Activated CD4-positive, CD25-positive, alpha-beta regulatory T cell treated with anti-CD3 and anti-CD28 coated beads, Interleukin-2, amount 50 U/mL, for 16 hours (primary cell): ENCODE measurements at places on chromosomes 2 and 18.
A peak's percentile ranks its signal among the peaks of the same experiment; 100 is the strongest.

DNA sequence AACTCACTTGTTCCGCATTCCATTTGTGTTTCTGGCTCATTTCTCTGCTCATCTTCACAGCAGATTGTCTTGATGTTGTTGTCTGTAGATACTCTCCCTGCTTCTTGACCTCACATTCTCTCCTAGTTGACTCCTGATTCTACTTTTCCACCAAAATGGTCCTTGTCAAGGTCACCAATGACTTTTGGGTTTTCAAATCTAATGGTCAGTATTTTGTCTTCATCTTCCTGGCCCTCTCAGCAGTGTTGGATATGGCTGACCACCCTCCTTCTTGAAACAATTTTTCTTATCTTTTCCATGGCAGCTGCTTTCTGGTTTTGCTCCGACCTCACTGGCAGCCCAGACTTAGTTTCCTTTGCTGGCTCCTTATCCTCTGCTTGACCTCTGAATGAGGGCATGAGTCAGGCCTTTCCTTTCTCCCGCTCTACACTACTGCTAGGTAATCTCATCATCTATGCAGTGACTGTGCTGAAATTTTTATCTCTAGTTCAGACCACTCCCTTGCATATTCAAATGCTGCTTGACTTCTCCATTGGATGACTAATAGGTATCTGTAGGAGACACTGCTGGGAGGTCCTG lies 386.6 kb upstream of the SPRED2 start:
- DNase-seq, result no peak

- no peak for DNase-seq
These were observed 286.0 kb downstream of the TRIB2 start for GRCh38 chr2:13002536-13003331.

DNA sequence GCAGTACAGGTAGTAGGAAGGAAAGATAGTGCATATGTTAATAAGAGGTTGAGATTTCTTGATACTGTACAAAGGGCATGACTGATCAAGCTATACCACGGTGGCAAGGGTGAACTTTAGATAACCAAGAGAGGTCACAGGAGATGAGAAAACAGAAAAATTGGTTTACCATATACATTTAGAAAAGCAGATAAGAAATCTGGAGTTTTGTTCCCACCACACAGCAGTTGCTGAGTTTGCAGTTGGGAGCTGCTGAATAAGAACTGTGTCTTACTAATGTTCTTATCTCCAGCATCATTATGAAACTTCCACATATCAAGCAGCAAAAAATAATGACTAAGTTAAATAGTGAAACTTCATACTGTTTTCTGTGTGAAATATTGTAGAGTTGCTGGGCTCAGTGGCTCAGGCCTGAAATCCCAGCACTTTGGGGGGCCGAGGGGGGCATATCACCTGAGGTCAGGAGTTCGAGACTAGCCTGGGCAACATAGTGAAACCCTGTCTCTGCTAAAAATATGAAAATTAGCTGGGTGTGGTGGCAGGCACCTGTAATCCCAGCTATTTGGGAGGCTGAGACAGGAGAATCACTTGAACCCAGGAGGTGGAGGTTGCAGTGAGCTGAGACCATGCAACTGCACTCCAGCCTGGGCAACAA lies 12.0 kb upstream of the IMPACT start:
- no peak for DNase-seq

GRCh38 chr18:62716619-62717168 lies 1.4 kb downstream of the PHLPP1 start:
- DNase-seq, result no peak

DNA sequence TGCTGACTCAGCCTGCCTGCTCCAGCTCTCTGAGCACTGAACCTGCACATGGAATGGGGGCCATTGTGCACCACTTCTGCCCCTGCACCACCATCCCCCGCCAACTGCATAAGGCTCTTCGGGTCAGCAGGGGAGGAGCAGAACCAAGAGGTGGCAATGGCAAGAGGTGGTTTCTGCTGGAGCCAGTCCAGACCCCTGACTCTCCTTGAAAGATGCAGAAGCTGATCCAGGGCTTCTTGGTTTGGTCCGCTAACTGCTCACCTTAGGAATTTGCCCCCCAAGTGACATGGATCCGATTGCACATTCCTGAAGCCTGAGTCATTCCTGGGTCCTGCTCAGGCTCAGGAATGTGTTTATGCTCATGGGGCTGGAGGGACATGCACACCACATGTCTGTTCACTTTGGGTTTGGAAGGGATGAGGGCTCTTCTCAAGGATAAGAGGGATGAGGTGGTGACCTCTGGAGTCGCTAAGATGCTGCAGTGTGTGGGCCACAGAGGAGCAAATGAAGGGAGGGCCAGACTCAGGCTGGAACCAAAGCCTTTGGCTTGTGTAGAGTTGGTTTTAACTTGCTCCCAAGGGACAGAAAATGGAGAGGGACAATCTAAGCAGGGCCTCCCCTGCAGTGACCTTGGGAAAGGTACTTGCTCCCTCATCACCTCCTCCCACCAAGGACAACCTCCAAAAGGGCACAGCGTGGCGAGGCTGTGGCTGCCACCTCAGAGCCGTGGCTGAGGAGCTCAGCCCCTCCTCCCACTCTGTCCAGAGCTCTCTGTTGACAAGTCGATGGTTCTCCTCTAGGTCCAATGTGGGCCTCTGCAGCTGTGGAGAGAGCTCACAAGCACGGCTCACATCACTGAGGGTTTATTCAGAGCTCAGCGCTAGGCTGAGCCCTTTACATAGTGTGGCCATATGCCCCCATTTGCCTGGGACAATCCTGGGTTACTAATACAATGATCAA lies 66.2 kb downstream of the HS1BP3 start:
- no peak for DNase-seq

DNA sequence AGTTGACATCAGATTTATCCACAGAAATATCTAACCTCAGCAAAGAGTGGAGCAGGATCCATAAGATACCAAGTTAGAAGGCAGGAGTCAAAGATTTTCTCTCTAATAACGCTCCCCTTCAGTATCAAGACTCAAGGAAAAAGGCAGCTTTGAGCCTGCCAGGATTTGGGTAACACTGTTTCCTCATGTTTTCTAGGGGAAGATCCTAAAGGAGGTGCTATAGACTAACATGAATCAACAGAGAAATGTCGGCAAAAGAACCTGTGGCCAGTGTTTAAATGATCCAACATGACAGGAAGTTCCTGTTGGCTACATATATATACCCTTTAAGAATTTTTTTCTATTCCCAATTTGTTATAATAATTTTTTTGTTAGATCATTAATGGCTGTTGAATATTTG lies 402.3 kb downstream of the TGIF1 start:
- no peak for DNase-seq

GRCh38 chr2:109523121-109523520 lies 90.6 kb downstream of the SEPTIN10 start:
- DNase-seq, result no peak

DNA sequence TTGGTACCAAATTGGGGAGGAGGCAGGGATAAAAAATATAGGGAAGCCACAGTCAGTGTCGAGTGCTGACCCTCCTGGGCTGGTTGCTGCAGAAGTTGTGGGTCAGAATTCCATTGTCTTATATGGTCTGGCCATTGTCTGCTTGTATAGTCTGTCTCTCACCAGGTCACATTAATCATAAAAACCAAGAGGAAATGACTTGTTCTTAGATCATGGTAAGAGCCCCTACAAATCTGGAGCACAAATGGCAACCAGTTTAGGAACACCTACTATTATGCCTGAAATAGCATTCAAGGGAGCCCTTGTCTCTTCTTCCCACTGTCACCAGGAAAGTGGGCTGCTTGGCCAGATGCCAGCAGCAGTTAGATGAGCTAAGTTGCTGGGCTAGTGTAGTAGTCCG lies 119.7 kb upstream of the RMP24 start:
- DNase-seq, result no peak

GRCh38 chr2:181058378-181059269 lies 78.2 kb downstream of the UBE2E3 start:
- no peak for DNase-seq

DNA sequence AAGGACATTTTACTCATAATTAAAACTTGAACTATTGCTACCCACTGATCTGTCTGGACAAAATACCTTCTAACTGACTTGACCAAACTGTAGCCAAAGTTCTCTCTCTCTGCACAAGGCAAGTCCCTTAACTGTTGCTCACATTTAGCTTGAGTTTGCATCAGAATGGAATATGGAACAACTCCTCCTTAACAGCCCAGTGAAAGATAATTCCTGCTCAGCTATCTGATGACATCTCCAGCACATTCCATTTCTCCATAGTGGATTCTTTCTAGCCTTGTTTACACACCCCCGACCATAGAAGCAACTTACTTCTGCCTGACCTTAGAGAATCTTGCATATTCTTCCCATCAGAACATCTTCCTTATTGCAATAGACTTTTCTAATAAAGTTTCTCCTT lies 317.2 kb upstream of the CDH2 start:
- DNase-seq, result no peak

DNA sequence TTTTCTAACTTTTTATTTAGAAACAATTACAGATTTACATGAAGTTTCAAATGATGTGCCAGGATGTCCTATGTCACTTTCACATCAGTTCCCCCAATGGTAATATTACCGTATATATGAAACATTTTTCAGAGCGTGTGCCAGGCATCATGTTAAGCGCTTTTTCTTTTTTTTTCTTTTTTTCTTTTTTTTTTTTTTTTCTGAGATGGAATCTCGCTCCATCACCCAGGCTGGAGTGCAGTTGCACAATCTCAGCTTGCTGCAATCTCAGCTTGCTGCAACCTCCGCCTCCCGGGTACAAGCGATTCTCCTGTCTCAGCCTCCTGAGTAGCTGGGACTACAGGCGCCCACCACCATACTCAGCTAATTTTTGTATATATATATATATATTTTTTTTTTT lies 5.6 kb upstream of the PPP4R1 start:
- no peak for DNase-seq

GRCh38 chr2:71129902-71130151 lies 202 bp downstream of the MCEE start:
- DNase-seq, result no peak

- no peak for DNase-seq
These were observed 33.3 kb downstream of the BMP10 start for GRCh38 chr2:68837861-68838341.

DNA sequence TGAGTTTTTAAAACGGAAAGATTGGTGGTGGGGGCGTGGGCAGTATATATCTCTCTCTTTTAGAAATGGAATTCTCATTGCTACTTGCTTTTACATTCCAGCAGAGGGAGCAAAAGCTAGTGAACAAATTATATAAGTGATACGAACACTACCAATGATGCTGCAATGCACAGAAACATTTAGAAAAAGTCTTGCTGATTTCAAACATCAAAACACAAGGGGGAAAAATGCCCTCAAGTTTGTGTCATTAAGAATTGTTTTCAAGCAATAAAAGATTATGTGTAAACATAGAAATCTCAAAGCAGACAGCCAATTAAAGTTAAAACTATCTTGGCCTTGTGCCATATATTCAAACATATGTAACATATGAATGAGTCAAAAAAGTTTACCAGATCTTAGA lies 296.3 kb upstream of the KCNJ3 start:
- no peak for DNase-seq

- DNase-seq, result no peak
These were observed 328.7 kb downstream of the ZNF804A start for GRCh38 chr2:184927040-184927439.

GRCh38 chr2:17182399-17182798 lies 335.8 kb downstream of the RAD51AP2 start:
- no peak for DNase-seq

GRCh38 chr2:77363277-77363676 lies 158.9 kb downstream of the LRRTM4 start:
- DNase-seq, result no peak

- no peak for DNase-seq
These were observed 190.1 kb downstream of the LRP1B start for GRCh38 chr2:141940709-141941108.

DNA sequence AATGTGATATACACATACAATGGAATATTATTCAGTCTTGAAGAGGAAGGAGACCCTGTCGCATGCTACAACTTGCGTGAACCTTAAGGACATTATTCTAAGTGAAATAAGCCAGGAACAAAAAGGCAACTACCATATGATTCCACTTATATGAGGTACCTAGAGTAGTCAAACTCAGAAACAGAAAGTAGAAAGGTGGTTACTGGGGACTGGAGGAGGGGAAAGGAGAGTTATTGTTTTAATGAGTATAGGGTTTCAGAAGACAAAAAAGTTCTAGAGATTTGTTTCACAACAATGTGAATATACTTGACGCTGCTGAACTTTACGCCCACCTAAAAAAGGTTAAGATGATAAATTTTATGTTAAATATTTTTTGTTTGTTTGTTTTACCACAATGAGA lies 47.0 kb downstream of the CXCR4 start:
- DNase-seq, result no peak

GRCh38 chr2:228938629-228939028 lies 332.5 kb downstream of the PID1 start:
- no peak for DNase-seq

DNA sequence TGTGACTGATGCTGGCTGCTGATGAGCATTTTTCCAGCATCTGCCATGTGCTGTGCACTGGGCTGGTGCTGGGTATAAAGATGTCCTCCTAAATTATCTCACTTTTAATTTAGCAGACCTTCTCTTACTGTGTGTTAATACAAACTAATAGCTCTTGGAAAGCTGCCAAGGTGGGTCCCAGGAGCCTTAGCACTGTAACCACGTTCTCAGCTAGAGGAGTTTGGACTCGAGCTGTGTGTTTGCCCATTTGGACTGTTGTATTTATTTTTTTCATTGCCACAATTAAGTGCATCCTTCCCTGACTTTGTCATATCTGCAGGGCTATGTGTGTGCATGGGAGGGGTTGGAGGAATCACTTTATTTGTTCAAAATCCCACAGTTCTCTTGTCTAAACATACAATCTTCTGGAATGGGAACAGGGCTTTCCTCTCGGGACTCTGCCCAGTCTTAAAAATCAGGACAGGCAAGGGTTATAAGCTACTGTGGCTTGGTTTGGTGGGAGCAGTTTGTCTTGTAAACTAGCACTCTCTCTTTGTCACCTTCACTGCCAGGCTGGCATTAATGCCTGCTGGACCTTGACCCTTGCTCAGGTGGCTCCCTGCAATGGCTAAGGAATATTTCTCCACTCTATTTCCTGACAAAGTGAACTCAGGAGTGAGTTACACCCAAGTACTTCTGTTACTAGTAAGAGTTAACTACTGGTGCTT lies 129.7 kb upstream of the MGAT5 start:
- DNase-seq, result no peak

GRCh38 chr2:177332026-177332991 lies 60.3 kb upstream of the AGPS start:
- peak; percentile 7 for DNase-seq

GRCh38 chr2:43848214-43848613 lies 9.4 kb downstream of the ABCG8 start:
- DNase-seq, result no peak

GRCh38 chr18:54020966-54021365 lies 203.5 kb downstream of the MBD2 start:
- no peak for DNase-seq

GRCh38 chr18:79521416-79522205 lies 125.9 kb downstream of the NFATC1 start:
- DNase-seq, result no peak

DNA sequence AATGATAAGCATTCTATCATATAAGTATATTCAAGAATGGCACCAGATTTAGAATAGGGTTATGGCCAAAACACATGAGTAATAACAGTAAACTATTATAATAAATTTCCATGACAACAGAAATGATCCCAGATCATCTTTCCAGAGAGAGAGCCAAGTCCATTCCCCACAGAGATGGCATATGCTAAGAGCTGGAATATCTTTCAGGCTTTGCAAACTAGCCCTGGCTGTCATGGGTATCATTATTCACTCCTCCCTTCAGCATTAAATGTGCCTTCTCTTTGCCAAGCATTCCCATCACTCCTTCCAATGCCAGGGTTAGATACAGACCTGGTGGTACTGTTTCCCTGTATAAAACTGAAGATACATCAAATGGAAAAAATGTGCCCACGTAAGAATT lies 10.9 kb downstream of the FEZ2 start:
- DNase-seq, result no peak

- peak; percentile 82 for DNase-seq
These were observed at the start of gene TWSG1 for GRCh38 chr18:9334329-9334972. Gene TWSG1, plus strand, starts transcription at chr18:9334773. Its CDS starts 2,457 bp downstream, at chr18:9337230.
